Endothelial cell (in vitro differentiated cells): ENCODE measurements at places on chromosomes 11 and 22.

DNA sequence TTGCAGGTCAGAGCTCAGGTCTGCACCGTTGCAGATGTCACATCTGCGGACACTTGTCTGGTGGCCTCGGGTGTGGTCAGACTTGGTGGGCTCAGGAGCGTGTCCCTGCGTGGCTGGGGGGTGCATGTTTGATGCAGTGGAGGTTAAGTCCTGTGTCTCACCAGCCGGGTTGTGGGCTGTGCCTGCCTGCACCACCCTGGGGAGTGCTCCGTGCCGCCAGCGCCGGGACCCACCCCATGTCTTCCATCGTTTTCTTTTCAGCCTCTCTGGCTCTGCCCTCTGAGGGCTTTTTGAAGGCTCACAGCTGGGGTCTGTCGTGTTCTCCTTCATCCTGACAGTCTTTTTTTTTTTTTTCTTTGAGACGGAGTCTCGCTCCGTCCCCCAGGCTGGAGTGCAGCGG lies 26.0 kb downstream of the PPIL2 start:
- no peak for DNase-seq

GRCh38 chr11:27381238-27381666 lies 18.2 kb upstream of the CCDC34 start:
- DNase-seq, result no peak

DNA sequence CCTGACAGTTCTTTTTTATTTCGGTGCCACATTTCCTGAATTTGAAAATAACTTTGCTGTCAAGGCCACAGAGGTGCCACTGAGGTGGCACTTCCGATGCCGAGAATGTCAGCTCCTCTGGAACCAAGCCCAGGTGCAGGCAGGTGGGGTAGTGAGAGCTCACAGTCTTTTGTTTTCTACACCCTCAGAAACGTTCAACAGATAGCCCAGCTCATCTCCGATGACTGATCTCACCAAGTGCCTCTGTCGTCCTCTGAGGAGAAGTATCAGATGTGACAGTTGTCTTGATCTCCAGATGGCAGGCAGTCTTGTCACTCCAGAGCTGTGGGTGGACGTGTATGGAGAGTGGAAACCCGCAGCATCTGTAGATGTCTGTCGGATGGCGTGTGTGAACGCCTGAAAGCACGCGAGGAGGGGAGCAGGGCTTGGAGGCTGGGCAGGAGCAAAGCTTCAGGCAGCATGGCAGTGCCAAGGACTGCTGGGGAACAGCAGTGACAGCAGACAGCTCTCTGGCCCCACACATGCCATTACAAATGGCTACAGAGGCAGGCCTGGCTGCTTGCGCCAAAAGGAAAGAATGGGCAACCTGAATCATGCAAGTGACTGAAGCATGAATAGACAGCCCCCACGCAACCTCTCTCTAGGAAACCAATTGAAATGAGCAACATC lies 877.0 kb downstream of the OPCML start:
- no peak for DNase-seq

DNA sequence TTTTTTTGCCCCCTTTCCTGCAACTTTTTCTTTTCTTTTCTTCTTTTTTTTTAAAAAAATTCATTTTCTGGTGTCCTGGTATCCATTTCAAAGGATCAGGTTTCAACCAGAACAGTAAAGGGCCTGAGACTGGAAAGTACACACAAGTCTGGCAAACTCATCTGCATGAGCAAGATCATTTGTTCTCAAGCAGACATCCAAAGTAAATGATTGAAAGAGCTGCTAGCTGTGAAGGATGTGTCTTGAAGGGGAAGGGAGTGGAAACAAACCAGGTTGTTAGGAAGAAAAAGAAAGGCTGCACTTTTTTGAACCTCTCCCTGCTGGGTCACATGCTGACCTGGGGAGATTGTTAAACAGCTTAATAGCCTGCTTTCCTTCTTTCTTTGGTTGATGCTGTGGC lies 5.3 kb downstream of the YAP1 start:
- no peak for DNase-seq

- no peak for DNase-seq
Observed at GRCh38 chr22:37212174-37212906, at the start of gene SSTR3. Gene SSTR3, minus strand, starts transcription at chr22:37212477. Its CDS starts 4,674 bp downstream, at chr22:37207803.

- no peak for DNase-seq
Observed at GRCh38 chr22:41030891-41031290, 61.5 kb upstream of the EP300 start.

DNA sequence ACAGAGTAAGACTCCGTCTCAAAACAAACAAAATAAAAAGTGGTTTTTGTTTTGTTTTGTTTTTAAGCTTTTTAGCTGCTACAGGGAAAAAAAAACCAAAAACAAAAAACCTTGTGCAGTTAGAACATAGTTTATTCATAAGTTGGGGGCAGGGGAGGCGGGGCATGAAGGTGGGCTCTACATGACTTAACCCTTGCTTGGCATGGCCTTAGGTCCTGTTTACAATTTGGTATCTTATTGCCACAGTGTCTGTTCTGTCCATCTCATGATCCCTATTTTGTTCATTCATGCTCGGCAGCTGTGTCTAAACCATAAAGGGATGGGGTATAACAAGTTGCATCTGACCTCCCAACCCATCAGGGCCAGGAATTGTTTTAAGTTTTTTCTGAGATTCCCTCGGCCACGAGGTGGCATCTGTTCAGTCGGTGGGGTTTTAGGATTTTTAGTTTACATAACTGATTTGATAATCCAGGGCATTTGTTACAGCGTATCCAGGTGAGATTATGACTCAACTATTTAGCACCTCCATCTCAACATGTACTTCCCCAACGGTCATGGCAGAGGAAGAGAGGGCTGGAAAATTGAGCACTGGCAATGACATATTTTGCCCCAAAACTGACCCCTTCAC lies 6.9 kb downstream of the AP5B1 start:
- no peak for DNase-seq

- no peak for DNase-seq
Observed at GRCh38 chr11:67315325-67315909, 12.1 kb downstream of the SSH3 start.

GRCh38 chr11:69669486-69669885 lies 5.7 kb downstream of the LTO1 start:
- no peak for DNase-seq

DNA sequence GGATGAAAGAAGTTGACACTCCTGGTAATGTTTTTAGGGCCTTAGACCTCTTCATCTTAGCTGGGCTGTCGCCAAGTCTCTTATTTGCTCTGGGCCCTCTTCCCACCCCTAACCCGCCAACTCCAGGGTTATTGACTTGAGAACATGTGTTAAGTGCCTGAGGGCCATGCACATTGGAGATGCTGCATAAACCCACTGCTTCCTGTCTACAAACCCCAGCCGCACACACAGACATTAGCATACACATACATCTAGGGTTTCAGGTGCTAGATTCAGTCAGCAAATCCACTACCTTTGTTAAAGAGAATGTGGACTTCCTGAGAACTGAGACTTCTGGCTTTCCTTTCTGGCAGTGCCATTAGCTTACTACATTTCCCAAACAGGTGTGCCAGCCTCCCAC lies 817 bp downstream of the PANX3 start:
- DNase-seq, result no peak

- no peak for DNase-seq
Observed at GRCh38 chr11:43447151-43447550, 88.4 kb downstream of the TTC17 start.

DNA sequence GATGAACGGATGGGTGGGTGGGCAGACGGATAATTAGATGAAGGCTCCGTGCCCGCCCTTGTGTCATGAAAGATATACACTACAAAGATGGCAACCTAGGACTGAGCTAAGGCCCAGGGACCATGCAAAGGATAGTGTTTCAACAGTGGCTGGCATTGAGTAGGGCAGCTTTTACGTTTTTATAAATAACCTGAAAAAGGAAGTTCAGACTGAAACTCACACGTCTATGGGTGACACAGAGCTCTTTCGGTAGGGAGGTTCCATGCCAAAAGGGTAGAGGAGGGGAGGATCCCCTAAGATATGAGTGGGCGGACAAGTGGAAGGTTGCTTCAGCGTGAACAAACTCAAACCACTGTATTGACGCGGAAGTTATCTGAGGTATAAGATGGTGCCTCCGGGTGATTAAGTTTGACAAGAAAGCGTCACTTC lies 90.5 kb downstream of the UBASH3B start:
- no peak for DNase-seq

GRCh38 chr11:130882138-130882551 lies 34.1 kb downstream of the SNX19 start:
- DNase-seq, result no peak

- DNase-seq, result peak; percentile 26
Observed at GRCh38 chr11:34565417-34566207, 52.0 kb upstream of the ELF5 start.

- no peak for DNase-seq
Observed at GRCh38 chr22:36636916-36637315, 66.6 kb downstream of the CACNG2 start.

GRCh38 chr11:2442589-2442988 lies 1.7 kb downstream of the TRPM5 start:
- no peak for DNase-seq

DNA sequence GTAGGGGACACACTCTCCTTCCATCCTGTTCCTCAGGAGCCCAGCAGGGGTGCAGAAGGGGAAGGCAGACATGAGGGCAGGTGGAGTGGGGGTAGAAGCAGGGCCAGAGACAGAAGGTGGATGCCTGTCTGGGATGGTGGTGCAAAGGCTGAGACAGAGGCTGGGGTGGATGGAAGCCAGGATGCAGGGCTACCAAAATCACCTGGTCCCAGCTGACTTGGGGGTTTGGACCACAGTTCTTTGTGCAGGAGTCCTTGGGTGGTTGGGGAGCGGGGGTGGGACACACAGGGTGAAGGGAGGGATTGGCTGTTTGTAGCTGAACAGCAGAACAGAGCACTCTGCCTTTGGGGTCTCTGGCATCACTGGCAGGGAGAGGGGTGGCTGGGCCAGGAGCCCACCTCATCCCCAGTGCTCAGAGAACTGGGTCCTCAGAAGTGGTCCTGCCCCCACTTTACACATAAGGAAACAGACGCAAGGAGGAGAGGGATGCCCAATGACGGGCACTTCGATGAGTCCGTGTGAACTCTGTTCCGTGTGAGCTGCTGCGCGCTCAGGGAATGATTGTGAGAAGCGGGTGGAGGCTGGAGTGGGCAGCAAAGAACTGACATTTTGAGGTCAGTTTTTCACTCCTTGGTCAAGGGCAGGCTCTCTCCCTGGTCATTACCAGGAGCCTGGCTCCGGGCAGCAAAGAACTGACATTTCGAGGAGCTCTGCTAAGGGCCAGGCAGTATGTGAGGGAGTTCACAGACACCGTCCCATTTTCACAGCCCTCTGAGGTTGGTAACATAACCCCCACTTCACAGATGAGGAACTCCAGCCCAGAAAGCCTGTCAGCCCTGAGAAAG lies 1.9 kb downstream of the TAGLN start:
- DNase-seq, result no peak

DNA sequence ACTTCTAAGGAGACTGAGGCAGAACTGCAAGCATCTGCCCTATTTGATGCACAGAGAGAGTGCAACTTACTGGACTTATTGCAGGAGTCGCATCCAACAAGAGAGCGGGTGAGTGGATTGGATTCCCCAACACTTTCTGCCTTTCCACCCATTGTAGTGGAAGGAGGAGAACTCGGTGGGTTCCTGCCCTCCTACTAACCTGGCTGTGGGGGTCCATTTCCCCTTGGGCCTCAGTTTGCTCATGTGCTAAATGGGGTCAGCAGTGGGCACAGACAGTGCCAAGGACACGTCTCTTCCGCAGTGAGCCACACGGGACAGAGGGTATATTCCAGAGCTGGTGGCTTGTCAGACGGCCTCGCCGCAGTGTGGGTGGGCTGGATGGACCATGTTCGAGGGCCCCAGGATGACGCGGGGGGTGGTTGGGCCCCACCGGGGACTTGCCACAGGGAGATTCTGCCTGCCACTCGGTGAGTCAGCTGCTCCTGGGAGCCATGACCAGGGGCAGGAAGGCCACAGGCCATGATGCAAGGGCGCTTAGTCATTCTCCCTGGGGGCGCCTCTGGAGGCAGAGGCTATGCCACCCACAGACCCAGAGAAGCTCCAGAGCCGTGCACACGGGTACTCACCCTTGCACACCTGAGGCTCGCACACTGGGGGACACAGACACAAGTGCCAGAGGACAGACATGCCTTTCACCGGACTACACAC lies 8.2 kb downstream of the ALX4 start:
- no peak for DNase-seq

- no peak for DNase-seq
Observed at GRCh38 chr11:66292543-66293332, 1.0 kb downstream of the TMEM151A start.

GRCh38 chr11:92632495-92632894 lies 337.0 kb upstream of the MTNR1B start:
- DNase-seq, result no peak

DNA sequence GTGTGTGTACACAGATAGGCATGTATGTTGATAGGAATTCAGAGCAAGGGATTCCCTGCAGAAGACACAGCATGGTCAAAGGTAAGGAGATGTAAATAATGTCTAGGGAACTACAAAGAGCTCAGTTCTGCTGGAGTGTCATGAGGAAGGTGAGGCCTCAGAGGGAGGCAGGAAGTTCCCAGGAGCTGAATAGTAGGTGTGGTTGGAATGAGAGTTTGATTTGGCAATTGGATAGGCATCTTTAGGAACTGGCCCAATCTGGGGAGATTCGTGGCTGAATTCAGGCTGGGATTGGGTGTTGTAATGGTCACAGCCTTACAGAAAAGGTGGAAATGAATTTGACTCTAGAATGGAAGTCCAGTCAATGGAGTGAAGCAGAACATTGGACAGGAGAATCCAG lies 123.6 kb upstream of the TIMP3 start:
- DNase-seq, result no peak
